ENCODE measurements at places on chromosomes 4 and X.

- DNase-seq = no peak
Observed at GRCh38 chr4:170386511-170386910, 296.8 kb upstream of the AADAT start.

DNA sequence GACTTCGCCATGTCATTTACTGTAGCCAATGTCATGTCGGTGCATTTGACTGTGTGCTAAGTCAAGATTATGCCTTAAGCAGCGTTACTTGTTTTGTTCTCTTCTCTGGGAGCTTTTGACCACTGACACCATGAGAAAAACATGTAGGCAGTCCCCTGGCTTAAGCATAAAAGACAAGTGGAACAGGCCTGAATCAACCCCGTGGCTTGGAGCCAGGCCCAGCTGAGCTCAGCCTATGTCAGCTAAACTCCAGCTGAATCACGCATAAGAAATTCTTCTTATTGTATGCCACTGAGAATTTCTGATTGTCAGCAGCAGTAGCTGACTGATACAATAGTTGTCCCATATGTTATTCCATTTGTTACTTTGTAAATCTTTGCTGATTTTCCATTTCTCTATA lies 261.9 kb downstream of the CBLL2 start:
- no peak for DNase-seq

DNA sequence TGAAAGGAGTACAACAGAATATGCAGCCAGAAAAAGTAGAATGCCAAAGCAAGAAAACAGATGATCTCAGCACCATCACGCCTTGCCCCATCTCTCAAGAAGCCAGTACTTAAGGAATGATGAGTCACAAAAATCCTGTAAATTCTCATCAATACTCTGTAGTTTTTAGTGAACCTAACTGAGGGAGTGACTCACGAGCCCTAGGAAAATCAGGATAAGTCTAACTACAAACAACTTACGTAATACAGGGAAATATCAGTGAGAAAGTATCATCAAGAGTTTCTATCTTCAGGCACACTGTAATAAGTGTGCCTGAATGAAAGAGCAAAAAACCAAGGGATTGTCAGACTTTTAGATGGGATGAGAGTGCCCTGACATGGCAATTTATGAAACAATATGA lies 644.4 kb downstream of the STPG2 start:
- DNase-seq = no peak

- no peak for DNase-seq
Observed at GRCh38 chr4:40687676-40688389, 58.2 kb upstream of the RBM47 start.

Data from WERI-Rb-1 (cell line).